Stimulated activated CD4-positive, alpha-beta T cell treated with anti-CD3 and anti-CD28 coated beads, Interleukin-2, amount 100 ng/mL, for 24 hours (primary cell): ENCODE measurements at places on chromosomes 1 and 21.
A peak's percentile ranks its signal among the peaks of the same experiment; 100 is the strongest.

DNA sequence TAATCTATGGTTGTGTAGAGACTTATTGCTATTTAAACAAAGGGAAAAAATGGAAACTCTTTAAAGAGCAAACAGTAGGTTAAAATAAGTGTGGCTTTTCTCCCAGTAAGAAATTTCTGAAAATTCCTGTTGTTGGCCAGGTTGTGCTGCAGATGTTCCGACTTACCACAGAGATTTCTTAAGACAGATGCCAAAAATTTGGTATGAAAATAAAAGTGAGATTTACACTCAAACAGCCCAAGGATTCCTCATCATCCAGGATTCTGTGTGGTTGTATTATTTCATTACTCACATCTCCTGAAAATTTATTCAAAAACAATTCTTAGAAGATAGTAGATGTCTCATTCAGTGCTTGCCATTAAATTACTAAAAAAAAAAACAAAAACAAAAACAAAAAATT lies 296.7 kb upstream of the PTBP2 start:
- no peak for DNase-seq

- no peak for DNase-seq
Measured at GRCh38 chr1:50568782-50569181, 145.5 kb upstream of the DMRTA2 start.

DNA sequence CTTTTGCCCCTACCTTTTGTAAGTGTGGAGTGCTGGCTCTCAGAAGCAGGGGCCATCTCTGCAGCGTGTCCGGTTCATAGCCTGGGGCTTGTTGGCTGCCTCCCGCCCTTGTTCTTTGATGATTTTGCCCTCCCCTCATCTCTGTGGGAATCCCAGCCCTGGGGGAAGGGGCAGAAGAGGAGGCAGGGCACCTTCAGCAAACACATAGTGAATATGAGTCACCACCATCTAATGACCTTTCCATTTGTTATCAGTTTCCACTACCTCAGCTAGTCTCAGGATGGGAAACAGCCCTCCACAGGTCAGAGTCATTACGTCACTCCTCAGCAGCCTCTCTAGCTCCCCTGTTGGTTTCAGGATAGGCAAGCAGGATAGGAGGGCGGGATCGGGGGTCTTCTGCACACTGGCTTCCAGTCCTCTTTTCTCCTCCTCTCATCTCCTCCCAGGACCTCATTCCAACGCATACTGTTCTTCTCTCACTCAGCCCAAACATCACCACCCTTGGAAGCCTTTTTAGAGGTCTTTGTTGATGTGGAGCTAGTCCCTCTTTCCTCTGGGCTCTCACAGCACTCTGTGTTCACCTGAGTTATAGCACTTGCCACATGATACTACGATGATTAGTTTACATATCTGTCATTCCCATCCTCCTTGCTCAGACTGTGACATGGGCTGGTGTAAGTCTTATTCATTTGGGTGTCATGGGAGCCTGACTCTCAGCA lies 15.8 kb downstream of the GADD45A start:
- DNase-seq, result peak; percentile 23

- no peak for DNase-seq
Measured at GRCh38 chr21:19236209-19236608, 832.6 kb upstream of the TMPRSS15 start.

- DNase-seq, result no peak
Measured at GRCh38 chr1:108832929-108833328, 24.0 kb downstream of the AKNAD1 start.

GRCh38 chr1:234971586-234972297 lies 156.9 kb downstream of the TOMM20 start:
- no peak for DNase-seq

- DNase-seq, result no peak
Measured at GRCh38 chr1:53325326-53326087, 2.4 kb downstream of the LRP8 start.

GRCh38 chr1:215479567-215479966 lies 87.5 kb upstream of the KCTD3 start:
- DNase-seq, result no peak

- no peak for DNase-seq
Measured at GRCh38 chr1:8065369-8065768, 39.3 kb upstream of the ERRFI1 start.

GRCh38 chr1:234533975-234534876 lies 55.2 kb upstream of the TARBP1 start:
- no peak for DNase-seq

- DNase-seq, result no peak
Measured at GRCh38 chr1:42937141-42937696, 21.4 kb downstream of the SLC2A1 start.

DNA sequence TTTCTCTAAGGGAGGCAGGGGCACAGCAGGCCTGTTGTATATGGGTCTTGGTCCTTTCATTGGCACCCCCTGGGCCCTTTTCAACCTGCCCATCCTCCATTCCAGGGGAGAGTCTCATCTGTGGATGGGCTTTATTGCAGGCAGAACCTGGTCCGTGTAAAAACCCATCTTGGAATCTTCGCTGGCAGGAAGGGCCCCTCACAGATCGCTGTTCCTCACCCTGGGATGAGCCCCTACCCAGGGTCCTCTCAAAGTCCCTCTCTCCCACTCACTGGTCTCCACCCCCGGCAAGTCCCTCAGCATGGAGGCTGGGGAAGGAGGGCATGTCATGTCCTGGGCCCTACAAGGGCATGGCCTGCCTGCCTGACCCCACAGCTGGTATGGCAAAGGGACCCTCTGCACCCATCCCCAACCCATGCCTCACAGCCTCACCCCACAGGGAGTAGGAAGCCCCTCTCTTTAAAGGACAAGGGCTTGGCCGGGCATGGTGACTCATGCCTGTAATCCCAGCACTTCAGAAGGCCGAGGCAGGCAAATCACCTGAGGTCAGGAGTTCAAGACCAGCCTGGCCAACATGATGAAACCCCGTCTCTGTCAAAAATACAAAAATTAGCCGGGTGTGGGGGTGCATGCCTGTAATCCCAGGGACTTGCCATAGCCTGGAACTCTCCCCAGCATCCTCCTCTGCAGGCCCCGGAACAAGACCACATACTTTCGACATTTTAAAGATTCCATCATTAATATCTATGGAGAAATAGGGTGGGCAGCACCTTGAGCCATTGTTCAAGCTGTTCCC lies 13.2 kb upstream of the CDA start:
- DNase-seq, result no peak

- no peak for DNase-seq
Measured at GRCh38 chr1:183131166-183131565, 54.9 kb upstream of the LAMC2 start.

DNA sequence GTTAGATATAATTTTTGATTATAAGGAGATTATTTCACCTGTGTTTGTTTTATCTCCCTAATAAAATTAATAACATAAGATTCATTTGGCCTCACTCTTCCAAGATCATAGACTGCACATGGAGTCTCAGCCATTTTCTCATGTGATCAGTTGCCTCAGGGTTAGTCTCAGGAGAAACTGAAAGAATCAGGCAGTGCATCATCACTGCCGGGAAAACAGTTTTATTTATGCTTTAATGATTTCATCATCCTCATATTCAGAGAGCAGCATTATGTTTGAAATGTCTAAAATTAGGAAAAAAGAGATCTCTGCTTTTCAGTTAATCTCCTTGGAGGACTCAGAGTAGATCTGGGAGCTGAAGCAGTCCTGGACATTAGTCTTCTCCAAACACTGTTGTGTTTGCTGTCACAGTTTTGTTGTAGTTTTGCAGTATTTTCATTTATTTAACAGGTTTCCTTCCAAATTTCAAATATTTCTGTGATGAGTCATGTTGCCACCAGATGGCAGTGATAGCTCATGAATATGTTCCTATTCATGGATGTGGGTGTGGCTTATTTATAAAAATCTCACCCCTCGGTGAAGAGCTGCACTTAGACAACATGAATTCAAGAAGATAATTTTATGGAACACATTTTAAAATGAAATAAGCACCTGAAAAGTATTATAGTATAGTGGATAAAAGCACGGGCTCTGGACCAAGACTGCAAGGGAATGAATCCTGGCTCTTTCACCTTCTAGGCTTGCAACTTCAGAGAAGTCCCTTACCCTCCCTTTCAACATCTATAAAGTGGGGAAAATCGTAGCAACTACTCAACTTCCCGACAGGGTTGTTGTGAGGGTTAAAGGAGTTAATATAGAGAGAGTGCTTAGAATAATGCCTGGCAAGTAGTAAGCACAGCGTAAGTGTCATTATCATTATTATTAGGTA lies 31.2 kb downstream of the CHD1L start:
- DNase-seq, result no peak
